ENCODE measurements at places on chromosomes 6 and 20.

DNA sequence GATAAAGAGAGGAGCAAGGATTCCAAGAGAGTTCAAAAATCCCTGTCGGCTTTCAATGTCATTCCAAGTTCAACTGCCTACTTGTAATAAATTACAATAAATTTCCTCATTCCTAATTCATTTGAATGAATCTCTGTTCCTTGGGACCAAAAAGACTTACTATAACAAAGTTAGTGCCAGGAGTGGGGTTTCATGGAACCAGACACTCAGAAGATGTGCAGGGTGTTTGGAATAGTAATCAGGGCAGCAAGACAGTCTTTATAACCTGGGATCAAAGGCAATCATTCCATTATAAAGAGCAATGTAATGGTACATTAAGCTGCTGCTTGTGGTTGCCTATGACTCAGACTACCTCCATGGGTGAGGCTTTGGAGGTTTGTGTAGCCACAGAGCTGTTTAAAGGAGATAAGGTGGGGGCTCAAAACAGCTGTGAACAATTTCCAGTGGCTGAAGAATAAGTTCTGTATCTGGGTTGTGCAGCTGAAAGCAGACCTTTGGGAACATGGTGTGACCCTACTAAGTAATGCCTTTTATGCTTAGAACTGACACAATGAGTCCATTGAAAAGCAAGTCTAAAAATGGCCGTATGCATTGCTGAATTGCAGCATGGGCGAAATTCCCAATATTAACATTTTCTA is 159.9 kb downstream of the LINC00237 start:
- no peak for DNase-seq

GRCh38 chr20:44279228-44279627 is 31.8 kb downstream of the FITM2 start:
- DNase-seq, result no peak

DNA sequence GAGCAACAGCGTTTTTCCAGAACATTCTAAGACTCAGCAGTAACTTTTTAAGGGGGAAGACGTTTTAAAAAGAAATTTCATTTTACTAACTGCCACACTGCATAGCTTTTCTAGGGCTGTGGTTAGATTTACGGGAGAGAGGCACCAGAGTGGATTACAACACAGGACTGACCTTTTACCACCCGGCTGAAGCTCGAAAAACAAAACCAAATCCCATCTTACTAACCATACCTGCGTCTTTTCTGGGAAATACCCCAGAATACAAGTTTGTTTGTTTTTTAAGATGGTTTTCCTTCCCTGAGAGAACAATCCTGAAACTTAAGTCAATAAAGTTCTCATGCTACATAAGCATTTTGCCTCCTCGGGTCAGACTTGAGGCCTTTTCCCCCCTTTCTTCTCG is 209.3 kb upstream of the SOX4 start:
- no peak for DNase-seq

- no peak for DNase-seq
Measured at GRCh38 chr20:7985916-7986315, 33.6 kb downstream of the TMX4 start.

DNA sequence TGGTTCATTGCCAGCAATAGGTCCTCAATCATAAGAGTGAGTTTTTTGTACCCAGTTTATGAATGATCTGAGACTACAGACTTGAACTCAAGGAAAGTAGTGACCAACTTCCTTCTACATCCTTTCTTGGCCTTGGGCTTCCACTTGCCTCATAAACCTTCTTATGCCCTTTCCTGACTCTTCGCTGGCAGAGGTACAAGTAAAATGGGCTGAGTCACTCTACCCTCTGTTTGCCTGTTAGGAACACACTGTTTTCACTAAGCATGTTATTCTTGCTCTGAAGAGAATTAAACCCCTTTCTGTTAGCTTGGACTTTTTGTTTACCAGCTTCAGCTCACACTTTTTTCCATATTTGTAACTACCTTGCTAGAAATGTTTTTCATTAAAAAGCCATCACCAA is 74.4 kb downstream of the PKHD1 start:
- no peak for DNase-seq

DNA sequence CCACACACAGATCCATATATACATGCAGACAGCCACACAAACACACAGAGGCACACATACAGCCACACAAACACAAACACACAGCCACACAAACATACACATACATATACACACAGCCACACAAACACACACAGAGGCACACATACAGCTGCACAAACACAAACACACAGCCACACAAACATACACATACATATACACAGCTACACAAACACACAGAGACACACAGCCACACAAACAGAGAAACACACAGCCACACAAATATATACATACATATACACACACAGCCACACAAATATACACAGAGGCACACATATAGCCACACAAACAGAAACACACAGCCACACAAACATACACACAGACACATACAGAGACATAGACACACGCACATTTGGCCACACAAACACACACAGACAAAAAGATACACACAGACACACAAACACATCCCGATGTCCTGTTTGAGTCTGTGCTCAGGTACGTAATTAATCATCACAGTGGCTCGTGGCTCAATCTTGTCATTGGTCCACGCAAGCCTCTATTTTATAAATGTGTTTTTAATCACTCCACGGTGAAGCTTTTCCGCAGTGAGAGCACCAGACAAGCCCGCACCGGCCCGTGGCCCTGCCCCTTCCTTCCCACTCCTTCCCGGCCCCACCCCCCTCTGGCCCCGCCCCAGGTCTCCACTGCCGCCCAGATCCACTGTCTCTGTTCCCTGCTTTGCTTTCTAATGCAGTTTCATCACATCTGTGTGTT is 135.3 kb downstream of the CDH4 start:
- DNase-seq, result no peak

GRCh38 chr6:149138699-149139294 is 178.7 kb upstream of the TAB2 start:
- no peak for DNase-seq

GRCh38 chr20:24960861-24961260 is 11.8 kb downstream of the CST7 start:
- no peak for DNase-seq

GRCh38 chr6:48057601-48058000 is 53.4 kb downstream of the PTCHD4 start:
- DNase-seq, result no peak

DNA sequence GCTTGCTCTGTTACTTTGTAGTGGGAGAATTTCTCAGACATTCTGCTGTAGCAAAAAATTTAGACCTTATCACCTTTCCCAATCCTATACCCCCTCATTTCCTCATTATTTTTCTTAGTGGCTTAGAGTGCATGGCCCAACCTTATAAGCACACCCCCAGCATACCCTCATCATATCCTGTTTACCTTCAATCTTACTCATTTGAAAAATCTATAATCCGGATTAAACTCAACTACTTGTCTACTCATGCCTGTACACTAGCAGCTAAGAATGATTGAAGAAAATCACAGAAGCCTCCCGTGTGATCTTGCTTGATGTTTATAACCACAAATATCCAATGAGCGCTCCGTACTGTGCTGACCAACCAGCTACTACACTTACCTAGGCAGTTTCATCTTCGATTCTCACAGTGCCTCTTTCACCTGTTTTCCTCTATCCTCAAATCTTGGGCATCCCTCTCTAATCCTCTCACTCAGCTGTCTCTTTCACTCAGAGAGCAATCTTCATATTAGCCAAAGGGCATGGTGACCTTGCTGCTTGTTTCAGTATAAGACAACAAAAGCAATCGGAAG is 36.6 kb downstream of the AIG1 start:
- no peak for DNase-seq

DNA sequence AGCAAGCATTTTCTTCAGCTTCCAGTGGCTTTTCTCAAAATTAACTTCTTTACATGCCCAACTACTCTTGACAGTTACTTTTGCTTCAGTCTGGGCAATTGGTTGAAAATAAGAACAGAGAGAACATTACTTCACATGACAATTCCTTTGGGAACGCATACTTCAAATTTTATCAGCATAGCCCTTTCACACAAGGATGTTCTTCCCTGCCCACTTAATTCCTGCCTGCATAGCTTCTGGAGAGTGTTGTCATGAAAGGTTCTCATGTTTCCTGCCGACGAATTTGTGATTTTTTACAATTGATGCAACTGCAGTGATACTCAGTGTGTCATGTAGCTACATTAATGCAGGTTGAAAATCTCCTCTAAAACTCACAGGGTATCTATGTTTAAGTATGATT is 22.0 kb upstream of the SNRNP48 start:
- no peak for DNase-seq

- DNase-seq, result no peak
Measured at GRCh38 chr20:19913349-19913748, 103.8 kb upstream of the NAA20 start.

DNA sequence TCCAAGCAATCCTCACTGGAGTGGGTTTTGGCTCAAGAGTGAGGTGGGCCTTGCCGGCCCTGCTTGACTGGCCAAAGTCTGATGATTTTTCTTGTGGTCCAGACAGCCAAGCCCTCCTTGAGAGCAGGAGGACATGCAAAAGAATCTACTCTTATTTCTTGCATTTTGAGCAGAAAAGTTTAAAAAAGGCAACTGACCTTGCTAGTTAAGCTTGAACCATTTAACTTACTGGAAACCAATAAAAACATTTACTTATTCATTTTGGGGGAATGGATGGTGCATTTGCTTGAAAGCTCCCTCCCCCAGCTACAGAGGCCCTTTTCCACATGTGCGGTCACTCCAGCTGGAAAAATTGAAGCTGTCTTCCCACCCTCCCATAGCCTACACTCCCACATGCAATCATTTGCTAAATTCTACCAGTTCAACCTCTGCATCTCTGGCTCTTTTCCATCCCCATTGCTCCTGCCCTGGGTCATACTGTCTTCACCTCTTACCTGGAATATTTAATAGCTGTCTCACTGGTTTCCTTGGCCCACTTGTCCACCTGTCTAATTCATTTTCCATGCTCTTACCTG is 527.9 kb downstream of the DHX35 start:
- no peak for DNase-seq

GRCh38 chr20:46905364-46906125 is 10.9 kb downstream of the EYA2 start:
- DNase-seq, result no peak

- no peak for DNase-seq
Measured at GRCh38 chr20:34062570-34063482, 49.2 kb downstream of the EIF2S2 start.

GRCh38 chr6:112205427-112206109 is 48.8 kb downstream of the LAMA4 start:
- DNase-seq, result no peak

DNA sequence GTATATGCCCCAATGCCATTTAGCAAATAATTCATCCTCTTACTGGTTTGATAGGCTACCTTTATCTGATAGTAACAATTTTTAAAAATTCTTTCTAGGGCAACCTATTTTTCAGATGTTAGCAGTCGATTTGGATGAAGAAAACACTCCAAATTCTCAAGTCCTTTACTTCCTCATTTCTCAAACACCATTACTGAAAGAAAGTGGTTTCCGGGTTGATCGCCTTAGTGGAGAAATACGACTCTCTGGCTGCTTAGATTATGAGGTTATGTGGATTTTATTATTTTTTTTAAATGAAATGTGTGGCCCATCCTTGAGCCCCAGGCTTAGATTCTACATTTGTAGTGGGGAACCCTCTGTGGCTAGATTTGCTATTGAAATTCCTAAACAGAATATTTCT is 26.3 kb downstream of the CDH26 start:
- no peak for DNase-seq

DNA sequence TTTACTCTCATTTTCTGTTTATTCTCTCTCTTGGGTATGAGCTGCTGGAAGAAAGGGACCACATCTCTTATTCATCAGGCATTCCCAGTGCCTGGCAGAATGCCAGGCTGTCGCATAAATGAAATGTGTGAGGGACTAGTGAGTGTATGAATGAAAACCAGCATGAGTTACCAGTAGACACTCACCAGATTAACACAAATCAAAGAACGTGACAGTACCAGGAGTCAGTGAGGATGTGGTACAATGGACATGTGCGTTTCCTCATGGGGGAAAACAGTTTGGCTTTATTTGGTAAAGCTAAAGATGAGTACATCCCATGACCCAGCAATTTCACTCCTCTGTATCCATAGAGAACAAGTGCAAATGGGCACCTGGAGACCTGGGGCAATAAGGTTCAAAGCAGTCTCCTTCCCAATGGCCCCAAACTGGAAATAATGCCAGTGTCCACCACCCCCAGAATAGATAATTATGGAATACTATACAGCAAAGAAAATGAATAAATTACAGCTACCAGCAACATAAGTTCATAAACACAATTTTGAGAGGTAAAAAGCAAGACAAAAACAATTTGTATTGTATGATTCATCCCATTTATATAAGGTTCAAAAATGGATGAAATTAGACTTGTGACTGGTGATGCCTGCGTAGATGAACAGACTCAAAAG is 93.3 kb downstream of the CDH22 start:
- DNase-seq, result no peak

DNA sequence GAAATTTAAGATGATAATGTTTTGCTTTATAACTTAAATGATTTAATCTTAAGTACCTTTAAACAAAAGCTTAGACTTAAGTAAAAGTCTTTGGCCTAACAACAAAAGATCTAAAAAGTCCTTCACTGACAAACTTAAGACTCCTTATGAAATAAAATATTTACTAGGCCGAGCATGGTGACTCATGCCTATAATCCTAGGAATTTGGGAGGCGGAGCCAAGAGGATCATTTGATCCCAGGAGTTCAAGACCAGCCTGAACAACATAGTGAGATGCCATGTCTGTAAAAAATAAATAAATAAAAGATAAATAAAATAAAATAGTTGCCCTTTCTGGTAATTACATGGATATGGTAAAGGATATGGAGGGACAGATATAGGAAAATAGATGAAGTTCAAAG is 12.4 kb downstream of the KATNA1 start:
- no peak for DNase-seq

- DNase-seq, result no peak
Measured at GRCh38 chr20:36663031-36663430, 17.0 kb upstream of the SLA2 start.

GRCh38 chr6:38153798-38154345 is 334.3 kb downstream of the ZFAND3 start:
- no peak for DNase-seq
